Thoracic aorta (tissue), 2 donors: ENCODE measurements at places on chromosomes 2 and 18. TPM values are rescaled to one million over a fixed set of nuclear protein-coding genes. Genes with fewer than 3 reads are reported as not detected.

SNED1 gene
- total RNA-seq = 206 TPM

CABYR gene
- total RNA-seq = 1.8 TPM

KRTCAP3 gene
- 0.68 TPM for total RNA-seq

INPP5D gene
- 24.2 TPM for total RNA-seq

CCDC85A gene
- 3.7 TPM for total RNA-seq

COL3A1 gene
- 875 TPM for total RNA-seq

SCLY gene
- total RNA-seq = 33.7 TPM

CIB4 gene
- not detected for total RNA-seq

C2orf15 gene
- not detected for total RNA-seq

DSEL gene
- total RNA-seq = 38.5 TPM

CFAP221 gene
- total RNA-seq = 0.56 TPM

SLC14A1 gene
- total RNA-seq = 76.3 TPM

CFC1 gene
- not detected for total RNA-seq

ANKRD53 gene
- total RNA-seq = 4.6 TPM

CACNB4 gene
- total RNA-seq = 5.6 TPM

IL1R1 gene
- 281 TPM for total RNA-seq

GPR35 gene
- 3.4 TPM for total RNA-seq

PROKR1 gene
- not detected for total RNA-seq

SLC5A7 gene
- 0.14 TPM for total RNA-seq

TCF7L1 gene
- 8.8 TPM for total RNA-seq

SGO2 gene
- 2.6 TPM for total RNA-seq

ZNF385B gene
- 0.41 TPM for total RNA-seq

ABCG8 gene
- total RNA-seq = not detected

CPO gene
- total RNA-seq = 3.0 TPM

MYO3B gene
- not detected for total RNA-seq

FMNL2 gene
- total RNA-seq = 87.0 TPM

BOLA3 gene
- 17.2 TPM for total RNA-seq

RTKN gene
- 25.6 TPM for total RNA-seq

IL36G gene
- total RNA-seq = not detected
